ENCODE measurements at places on chromosomes 7 and 10. TPM values are rescaled to one million over a fixed set of nuclear protein-coding genes. Genes with fewer than 3 reads are reported as not detected.

Gene CRYGN
- 0.13 TPM for total RNA-seq

Gene SEMA3E
- total RNA-seq, result not detected

Gene NPC1L1
- not detected for total RNA-seq

Gene CNPY1
- not detected for total RNA-seq

Gene CALHM3
- 0.20 TPM for total RNA-seq

Gene KCND2
- total RNA-seq, result not detected

Gene LRRC18
- total RNA-seq, result not detected

Gene GPAM
- total RNA-seq, result 4.5 TPM

Gene TBX20
- 0.12 TPM for total RNA-seq

Gene PRPS1L1
- not detected for total RNA-seq
